Stimulated activated CD8-positive, alpha-beta memory T cell treated with anti-CD3 and anti-CD28 coated beads, Interleukin-7, amount 100 ng/mL, for 24 hours (primary cell): ENCODE measurements at places on chromosomes 11 and 22.

GRCh38 chr11:102110761-102111010 lies 439 bp downstream of the YAP1 start:
- DNase-seq: no peak

DNA sequence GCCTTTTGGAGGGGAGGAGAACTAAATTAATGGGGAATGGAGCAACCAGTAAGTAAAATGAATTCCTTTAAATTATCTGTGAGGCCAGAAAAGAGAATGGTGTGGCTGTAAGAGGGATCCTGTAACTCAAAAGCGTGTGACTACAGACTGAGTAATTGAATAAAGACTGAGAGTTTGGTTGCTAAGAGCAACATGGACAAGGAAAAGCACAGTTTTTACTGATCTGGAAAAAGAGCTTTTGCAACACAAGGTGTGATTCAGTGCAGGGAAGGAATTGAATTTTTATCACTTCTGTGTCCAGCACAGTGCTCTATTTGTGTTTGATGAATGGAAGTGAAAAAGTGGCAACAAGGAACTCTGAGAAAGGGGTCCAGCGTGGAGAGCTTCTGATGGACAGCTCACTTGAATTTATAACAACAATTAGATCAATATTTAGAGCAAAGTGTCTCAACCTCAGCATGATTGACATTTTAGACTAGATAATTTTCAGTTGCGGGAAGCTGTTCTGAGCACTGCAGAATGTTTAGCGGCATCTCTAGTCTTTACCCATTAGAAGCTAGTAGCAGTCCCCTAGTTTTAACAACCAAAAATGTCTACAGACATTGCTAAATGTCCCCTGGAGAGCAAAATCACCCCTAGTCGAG lies 202.8 kb upstream of the BDNF start:
- DNase-seq: no peak

DNA sequence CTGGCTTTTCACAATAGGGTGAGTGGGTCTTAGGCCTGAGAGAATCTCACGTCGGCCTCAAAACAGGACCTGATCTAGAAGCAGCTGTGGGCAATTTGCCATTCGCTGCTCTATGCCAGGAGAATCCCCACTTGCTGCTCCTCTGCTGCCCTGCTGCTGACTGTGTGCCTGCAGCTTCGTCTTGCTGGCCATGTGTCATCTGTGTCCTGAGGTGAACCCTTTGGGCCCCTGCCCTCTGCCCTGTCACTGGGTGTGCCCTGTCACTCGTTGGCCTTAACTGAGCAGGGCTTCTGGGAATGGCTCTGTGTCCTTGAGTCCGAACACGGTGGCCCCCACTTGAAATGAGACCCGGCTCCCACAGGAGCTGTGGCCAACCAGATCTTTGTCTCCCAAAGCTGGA lies 6.2 kb downstream of the NAA40 start:
- no peak for DNase-seq

DNA sequence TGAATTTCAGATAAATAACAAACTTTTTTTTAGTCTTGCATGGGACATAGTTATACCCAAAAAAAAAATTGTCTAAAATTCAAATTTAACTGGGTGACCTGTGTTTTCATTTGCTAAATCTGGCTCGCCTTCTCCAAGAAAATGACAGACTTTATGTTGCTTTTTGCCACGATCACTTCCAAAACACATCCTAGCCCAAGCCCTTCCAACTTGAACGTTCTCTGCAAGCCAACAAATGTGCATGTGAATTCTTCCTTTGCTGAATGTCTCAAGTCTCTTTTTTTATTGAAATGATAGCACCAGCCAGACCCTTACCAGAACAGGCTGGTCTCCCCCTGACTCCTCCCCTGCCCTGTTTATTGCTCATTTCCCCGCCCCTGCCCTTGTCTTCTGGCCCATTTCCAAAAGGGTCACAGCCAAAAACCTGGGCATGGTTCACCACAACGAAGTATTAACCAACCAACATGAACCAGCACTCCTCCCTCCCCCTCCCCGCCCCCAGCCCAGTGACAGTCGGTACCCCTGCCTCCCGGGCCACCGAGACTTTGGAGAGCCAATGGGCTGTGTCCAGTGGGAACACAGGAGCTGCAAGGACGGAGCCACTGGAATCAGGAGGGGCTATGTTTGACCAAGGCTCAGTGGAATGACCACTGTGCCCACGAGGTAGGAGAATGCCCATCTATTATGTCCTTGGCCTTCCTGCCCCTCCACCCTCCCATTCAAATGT lies 63.2 kb downstream of the BTG4 start:
- DNase-seq: no peak

DNA sequence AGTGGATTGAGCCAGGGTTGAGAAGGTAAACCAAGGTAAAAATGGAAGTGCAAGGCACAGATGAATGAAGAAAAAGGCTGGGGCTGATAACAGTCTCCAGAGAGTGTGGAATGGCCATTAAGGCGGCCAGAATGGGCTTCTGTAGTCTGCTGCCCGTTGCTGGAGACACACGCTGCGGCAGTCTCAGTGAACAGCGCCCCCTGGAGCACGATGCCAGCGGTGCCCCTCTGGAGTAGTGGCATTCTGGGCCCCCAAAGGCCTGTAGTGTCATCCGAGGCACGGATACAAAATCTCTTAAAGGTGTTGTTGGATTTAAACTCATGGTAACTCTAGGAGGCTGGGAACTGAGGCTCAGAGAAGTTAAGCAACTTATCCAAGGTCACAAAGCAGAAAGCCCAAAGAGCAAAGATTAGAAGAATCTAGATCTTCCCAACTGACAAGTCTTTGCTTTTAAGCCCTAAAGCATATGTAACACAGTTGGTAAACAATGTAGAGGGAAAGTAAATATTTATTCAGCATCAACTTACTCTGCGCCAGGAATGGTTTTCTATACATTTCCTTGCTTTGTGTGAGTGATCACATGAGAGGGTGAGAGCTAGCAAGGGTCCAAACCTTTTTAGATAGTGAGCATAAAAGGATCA lies 18.2 kb downstream of the KCNJ1 start:
- peak; percentile 49 for DNase-seq
